Stimulated activated CD4-positive, alpha-beta T cell treated with anti-CD3 and anti-CD28 coated beads, TNF-alpha, amount 100 ng/mL, for 1 hour (primary cell): ENCODE measurements at places on chromosomes 1 and 21.

DNA sequence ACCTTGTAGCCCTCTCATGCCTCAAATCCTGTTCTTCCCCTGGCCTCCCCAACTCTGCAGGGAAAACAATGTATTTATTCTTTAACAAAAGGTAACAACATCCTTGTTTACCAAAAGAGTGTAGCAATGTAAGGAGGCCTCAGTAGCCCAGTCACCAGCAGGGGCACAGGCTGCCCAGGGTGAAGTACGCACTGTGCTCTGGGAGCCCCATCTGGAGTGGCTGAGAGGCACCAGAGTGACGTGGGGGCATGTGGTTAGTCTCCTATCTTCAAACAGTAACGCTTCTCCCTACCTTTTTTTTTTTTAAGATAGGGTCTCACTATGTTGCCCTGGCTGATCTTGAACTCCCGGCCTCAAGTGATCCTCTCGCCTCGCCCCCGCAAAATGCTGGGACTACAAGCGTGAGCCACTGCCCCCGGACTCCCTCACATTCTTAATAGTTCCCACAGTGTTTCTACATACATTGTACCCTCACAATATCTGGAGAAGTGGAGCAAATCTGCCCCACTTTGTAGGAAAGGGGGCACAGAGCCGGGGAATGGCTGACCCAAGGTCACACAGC, 51.3 kb upstream of the ECE1 start:
- no peak for DNase-seq

DNA sequence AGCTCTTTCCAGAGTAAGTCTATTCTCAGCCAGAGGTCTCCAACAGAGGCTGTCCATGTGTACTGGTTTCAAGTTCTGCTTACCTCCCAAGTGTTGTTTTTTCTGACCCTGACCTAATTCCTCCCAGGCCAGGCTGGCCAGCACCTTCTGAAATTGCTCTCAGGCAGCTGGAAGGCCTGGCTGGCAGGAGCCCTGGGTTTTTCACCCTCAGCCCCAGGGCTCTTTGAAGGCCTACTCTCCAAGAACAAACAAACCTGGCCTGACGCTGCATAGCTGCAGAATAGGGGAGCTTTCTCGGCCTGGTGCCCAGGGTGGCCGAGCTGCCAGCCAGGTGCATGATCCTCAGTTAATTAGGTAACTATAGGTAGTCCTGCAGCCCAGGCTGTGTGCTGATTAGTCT, 147.5 kb downstream of the CACNA1E start:
- DNase-seq, result no peak

DNA sequence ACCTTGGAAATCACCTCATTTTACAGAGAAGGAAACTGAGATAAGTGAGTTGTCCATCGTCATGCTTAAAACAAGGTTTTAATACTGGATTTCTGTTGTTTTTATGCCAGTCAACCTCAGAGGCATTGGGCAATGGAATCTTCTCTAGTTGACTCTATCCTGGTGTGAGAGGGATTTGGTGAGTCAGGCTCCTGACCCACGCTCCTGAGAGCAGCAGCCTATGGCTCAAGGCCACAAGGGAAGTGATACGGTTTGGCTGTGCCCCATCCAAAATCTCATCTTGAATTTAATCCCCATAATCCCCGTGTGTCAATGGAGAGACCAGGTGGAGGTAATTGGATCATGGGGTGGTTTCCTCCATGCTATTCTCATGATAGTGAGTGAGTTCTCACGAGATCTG, 90.1 kb downstream of the TLR5 start:
- DNase-seq, result no peak

DNA sequence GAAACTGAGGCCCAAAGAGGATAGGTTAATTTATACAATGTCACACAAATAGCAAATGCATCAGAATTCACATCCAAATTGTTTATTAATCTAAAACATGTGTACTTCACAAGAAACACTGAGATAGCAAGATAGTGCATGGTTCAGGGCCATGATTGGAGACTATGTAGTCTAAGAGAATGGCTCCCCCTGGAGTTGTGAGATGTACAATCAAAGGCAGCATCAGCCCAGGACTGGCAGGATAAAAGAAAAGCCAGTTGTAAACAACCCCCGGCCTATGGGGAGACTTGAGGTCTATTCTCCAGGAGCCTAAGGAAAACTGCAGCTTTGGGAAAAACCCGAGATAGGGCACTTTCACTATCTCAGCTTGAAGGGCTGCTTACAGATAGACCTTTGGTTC, 511.0 kb downstream of the OMA1 start:
- no peak for DNase-seq

GRCh38 chr1:38332649-38333310, 286.2 kb upstream of the POU3F1 start:
- DNase-seq, result no peak

GRCh38 chr1:60598041-60598910, 484.1 kb upstream of the NFIA start:
- no peak for DNase-seq

DNA sequence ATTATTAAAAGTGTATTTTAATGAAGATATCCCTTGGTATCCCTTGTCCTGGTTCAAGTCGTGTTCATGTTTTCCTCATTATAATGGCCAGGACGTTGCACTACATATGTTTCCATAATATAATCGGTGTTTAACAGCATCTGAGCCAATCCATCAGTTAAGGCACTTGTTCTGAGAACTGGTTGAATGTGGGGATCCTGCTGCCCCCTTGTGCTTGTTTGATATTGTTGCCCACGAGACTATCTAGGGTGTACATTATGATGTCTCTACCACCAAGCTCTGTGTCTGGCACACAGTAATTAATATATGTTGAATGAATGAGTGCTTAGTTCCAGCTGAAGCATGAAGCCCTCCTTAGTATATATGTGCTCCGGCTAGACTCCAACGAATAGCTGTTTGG, 193.0 kb downstream of the CACNA1E start:
- no peak for DNase-seq
